Breast epithelium (tissue), 4 donors: ENCODE measurements at places on chromosomes 7 and 10. TPM values are rescaled to one million over a fixed set of nuclear protein-coding genes. Genes with fewer than 3 reads are reported as not detected.

GPR146 gene
- total RNA-seq, result 24.1 TPM

DNA sequence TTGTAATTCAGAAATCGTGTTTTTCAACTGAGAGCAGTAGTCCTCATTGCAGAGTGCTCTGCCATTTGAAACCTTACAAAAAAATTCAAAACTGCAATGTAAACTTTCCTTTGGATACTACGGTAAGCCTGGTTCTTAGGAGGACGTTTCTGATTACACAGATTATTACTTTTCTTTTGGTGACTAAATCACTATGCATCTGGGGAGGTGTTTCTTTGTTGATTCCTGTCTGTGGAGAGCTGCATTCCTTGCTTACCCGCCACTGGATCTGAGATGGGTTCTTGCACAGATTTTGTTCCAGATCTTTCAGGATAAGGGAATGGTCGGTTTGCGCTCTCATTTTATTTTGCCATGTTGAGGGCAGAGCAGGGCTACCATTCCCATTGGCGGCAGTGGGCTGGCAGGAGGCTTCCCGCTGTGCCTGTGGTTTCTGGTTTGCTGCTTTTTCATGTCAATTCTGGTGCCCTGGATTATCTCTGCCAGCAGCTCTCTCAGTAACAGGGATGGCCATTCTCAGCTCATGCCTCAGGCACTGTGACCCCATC lies 485.1 kb downstream of the GLRX3 start:
- DNase-seq, result no peak

GRCh38 chr7:90404777-90405176 lies 1.5 kb downstream of the CLDN12 start:
- DNase-seq, result no peak

LRRD1 gene
- not detected for total RNA-seq

GRCh38 chr7:66747881-66748511 lies 7.5 kb downstream of the RABGEF1 start:
- DNase-seq, result no peak

DNA sequence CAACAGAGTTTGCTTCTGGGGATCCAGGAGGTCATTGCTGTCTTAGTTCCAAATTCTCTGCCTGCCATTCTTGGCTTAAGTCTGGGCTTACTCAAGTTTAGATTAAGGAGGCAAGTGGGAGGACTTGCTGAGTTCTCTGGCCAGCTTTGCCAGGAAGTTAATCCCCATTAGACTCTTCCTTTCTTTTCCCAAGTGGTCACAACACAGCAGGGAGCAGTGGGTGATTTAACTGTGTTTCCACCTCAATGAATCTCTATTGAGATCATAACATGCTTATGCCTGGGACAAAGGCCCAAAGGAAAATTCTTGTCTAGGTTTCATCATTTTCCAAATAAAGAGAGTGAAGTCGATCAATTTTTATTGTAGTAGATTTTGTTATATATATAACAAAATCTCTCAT lies 1159.6 kb downstream of the SORCS3 start:
- DNase-seq, result no peak

- no peak for DNase-seq
Observed at GRCh38 chr7:43092819-43093218, 19.6 kb upstream of the HECW1 start.

- peak; percentile 77 for DNase-seq
Observed at GRCh38 chr10:79149662-79150443, 81.1 kb downstream of the ZMIZ1 start.

GLCCI1 gene
- 18.4 TPM for total RNA-seq

DNA sequence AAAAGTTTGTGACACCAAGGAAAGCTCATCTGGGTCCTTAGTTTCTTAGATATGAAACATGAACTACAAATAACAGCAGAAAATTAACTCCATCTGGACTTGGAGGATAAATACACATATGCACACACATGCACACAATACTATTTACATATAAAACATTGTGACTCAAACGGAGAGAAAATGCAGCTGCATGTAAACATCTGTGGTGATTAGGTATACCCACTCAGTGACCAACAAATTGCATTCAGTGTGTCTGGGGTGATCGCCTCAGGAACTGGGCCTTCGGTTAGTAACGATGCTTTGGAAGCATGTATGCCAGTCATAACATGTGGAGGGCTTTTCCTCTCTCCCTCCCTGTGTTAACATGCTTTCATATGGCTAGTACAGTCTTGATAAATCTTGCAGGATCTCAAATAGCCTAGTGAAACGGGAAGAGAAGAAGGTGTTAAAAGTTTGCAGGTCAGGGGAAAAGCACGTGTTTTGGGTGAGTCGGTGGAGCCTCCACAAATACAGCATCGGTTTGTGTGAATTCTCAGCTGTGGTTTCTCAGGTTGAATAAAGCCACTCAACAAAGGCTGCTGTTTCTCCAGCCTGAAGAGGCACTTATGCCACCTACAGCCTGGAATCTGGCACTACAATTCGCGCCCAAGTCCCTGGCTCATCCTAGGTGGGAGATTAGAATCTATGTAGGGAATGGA lies 8.7 kb upstream of the GLRX3 start:
- DNase-seq, result peak; percentile 51

GRCh38 chr10:17659365-17659764 lies 15.4 kb downstream of the STAM start:
- no peak for DNase-seq

DNA sequence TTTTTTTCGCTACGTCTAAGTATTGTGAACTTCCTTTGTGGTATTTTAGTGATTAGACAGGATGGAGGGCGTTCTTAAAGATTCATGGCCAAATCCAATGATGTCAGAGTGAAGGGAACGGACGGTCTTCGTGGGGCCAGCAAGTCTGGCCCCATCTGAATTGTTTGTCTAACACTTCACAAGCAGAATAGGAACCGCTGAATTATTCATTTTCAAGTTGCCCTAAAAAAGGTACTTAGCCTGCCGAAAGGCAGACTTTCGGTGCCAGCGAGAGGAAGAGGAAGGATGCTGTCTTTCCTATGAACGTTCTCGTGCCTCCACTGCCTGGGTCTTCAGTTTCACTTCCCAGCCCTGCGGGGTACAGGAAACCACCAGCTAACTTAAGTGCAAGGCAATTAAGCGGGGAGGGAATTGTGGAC lies 145.7 kb upstream of the SH2B2 start:
- DNase-seq, result no peak

- DNase-seq, result no peak
Observed at GRCh38 chr7:107661865-107662379, 1.3 kb downstream of the SLC26A4 start.

DNA sequence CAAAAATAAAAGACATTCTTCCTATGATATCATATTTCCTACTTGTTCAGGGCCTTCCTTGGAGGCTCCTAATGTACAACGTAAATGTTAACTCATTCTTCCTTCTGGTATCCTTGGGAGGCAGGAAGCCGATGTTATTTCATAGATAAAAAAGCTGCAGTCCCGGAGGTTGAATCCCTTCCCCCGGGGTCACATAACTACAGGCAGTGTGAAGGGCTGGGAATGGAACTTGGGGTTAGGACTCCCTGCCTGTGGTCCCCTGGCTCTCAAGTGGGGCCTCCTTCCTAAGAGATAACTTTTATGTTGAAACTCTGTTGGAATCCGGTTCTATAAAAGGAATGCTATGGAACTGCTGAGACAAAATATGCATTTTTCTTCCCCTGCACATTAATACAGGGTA lies 14.9 kb upstream of the CCDC3 start:
- DNase-seq, result no peak

DNA sequence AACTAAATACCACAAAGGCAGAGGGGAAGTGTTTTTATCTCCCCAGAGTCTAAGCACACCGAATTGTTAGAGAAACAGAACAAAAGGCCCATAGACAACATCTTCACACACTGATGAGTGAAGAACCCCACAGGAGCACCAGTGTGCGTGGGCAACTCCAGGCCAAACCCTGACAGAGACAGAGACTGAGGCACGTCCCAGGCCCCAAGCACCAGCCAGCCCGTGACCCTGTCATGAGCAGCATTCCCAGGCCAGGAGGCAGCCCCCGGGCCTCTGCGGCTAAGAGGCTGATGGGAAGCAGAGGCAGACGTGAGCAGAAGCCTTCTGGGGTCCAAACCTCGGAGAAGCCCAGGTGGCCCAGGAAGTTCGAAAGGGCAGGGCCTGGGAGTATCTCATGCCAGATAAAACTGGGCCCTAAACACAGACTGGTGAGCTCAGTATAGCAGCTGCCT lies 184.4 kb downstream of the TCERG1L start:
- DNase-seq, result no peak

GRCh38 chr7:92621561-92622023 lies 31.4 kb upstream of the FAM133B start:
- no peak for DNase-seq
